ENCODE measurements at places on chromosomes 7 and 10.

- no peak for DNase-seq
Observed at GRCh38 chr7:41917-42565, 150.3 kb upstream of the FAM20C start.

DNA sequence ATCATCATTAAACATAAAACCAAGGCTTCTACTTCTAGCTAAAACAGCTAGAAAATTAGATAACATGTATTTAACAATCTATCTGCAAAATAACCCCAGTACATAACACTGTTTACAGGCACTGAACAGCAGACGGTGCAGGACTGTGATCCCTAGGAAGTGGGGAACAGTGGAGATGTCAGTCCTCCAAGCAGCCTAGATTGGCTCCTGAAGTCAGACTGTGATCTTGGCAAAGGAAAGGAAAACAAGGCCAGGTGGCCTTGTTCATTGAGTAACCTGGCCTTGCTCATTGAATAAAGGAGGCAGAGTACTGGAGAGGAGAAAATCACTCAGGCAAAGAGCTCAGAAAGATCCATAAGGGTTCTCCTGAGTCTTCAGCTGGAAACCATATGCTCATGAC, 77.7 kb upstream of the DIP2C start:
- no peak for DNase-seq

- no peak for DNase-seq
Observed at GRCh38 chr7:41826641-41827040, 123.8 kb upstream of the INHBA start.

DNA sequence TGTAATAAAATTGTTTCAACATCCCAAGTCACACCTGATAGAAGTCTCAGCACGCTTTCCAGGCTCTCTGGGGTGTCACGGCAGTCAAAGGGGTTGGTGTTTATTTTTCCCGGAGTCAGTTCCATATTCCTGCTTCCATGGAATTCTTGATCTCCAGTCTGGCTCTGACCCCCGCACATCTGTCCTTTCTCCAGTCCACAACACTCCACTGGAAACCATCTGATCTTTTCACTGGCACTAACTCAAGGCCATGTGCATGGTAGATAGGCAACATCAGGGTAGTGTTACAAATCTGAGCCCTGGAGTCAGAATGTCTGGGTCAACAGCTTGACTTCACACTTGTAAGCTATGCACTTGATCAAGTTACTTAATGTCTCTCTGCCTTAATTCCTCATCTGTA, 176.2 kb downstream of the WDR11 start:
- DNase-seq = no peak

DNA sequence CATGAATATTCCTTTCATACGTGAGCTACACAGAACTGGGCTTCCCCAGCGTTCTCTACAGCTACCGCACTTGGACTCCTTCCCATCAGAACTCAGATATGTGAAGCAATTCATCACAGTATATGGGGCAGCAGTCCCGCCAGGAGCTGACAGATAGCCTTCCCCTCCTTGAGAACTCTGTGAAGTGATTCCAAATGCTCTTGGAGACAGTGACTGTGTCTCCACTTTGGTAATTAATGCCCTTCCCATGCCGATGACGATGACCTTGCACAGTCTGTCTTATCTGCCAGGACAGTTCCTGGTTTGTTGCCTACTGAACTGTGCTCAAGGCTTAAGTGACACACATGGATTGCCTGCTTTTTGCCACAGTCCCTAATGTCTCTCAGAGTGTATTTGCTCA, 75.0 kb upstream of the AFAP1L2 start:
- DNase-seq = no peak

- DNase-seq = no peak
Observed at GRCh38 chr7:148173369-148173768, 417.2 kb upstream of the C7orf33 start.

- no peak for DNase-seq
Observed at GRCh38 chr10:93058139-93058538, 2.5 kb upstream of the CYP26C1 start.

DNA sequence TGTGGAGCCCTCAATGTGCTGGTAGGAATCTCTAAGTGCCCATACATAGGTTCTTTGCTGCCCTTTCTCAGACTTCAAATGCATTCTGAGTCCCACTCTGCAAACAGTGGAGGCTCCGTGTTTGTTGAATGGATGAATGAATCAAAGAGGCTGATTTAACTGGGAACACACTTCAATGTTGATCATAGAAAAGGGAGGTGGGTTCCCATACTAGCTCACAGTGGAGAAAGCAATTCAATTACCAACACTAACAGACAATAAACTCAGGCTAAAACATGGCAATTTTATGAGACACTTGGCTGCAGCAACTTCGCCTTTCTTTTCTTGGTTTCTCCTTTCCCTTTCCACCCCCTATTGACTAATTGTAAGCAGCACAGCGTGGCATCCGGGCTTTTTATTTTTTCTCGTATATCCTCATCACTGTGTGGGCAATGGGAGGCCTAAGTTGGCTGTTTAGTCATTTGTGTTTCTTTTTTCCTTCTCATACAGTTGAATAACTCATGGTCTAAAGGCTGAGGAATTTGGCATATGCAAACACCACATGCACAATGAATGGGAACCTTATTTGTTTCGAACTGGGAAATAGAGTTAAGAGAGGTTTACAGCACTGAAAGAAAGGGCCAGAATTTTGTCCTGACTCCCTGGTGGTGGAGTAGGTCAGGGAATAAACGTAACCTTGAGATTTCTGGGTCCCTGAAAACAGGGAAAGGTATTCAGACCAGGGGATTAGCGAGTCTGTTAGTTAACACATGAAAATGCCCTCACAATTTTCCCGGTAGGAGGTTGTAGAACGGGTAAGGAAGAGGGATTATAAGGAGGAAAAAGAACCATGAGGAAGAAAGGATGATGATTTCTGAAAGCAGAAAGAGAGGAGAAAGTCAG, 858.5 kb downstream of the KCNMA1 start:
- peak; percentile 66 for DNase-seq

DNA sequence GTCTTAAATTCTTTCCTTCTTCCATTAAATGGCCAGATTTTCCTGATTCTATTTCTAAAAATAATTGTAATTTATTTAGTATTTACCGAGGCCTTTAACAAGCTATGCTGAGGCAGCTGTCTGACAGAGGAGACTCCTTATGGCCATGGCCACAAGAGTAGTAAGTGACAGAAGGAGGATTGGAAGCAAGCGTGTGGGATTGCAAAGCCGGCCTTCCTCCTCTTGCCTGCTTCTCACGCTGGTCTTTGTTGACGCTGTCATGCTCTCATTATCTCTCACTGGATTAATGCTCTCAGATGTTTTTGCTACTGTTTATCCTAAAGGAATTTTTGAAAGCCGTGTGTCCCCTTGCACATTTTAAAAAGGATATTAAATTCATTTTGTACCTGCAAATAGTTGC, 546.3 kb downstream of the SDK1 start:
- DNase-seq = no peak

GRCh38 chr7:44637788-44638594, 31.6 kb downstream of the OGDH start:
- peak; percentile 87 for DNase-seq

DNA sequence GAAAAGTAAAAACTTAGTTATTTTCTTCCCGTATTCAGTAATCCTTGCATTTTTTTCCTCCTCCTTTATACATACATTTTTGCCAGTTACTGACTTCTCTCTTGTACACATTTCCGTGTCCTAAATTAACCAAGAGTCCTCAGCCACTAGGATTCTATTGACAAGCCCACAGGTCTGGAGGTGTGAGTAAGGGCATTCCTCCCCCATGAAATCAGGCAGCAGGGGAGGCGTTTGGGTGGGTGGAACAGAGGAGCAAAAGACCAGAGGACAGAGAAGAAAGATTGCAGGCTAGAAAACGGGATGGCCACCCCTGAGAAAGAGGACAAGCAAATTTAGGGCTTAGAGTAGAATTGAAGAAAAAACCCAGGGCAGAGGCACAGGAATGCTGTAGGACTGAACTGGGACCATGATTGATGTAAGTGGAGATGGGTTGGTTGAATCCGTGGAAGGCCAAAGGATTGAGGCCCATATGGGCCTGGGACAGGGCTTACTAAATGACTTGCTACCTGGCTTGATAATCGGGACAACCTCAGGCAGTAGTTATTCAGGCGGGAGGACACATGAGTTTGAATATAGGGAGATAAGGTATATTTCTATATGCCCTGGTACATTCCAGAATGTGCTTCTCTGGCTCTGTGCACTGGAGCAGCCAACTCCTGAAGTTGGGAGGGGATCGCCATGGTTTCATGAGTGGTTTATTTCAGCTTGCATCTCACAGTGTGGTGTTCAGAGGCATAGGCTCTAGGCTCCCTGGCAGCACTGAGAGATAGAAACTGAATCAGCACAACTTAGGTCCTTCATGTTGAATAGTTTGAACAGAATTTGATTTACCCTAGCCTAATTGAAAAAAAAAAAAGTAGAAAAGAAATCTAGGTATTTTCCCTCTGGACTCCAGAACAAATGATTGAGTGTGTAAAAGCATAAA, 28.0 kb downstream of the IKZF1 start:
- DNase-seq = no peak

- DNase-seq = peak; percentile 51
Observed at GRCh38 chr7:137774793-137775201, 72.0 kb downstream of the DGKI start.

DNA sequence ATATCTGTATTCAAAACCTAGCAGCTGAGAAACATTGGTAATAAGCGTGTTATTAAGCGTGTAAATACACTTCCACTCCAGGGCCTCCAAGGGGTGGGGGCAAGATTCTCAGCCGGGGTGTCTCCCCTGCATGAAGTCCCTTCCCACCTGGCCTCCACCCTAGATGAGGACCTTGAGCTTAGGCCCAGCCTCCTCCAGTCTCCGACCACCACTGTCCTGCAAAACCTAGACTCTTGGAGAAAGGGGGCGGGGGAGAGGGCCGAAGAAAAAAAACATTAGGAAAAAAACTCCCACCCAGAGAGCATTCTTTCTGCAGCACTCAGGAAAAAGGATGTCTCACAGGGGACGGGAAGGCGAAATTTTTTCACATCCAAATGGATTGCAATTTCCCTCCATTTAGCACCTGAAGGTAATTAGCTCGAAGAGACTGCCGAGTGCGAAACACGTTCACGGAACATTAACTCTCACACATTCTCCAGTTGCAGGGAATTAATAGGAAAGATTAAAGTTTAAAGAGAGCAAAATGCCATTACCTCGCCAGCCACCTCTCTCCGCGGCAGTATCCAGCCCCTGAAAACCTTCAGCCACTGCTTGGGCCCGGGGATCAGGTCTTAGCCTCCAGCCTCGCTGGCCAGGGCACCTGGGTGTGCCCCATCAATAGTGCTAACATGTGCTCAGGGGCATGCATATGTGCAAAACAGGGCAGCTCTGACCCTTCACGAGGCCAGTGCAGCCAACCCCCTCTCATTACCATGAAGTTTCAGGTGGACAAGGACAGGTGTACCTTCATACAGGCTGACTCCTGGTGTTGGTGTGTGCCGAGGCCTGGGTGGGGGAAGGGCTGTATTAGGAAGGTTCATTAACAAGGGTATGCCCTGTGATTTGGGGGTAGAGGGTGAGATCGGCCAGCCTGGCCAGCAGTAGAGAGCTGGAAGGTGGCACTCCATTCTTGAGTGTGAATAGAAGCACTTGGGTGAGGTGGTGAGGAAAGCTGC, 77.2 kb downstream of the HIF1AN start:
- DNase-seq = no peak

- peak; percentile 55 for DNase-seq
Observed at GRCh38 chr7:74083928-74084721, 521 bp downstream of the LIMK1 start.

Data from fibroblast of skin of right biceps (primary cell).